Substantia nigra (tissue), 51 donors: ENCODE measurements at places on chromosomes 16 and 17.

DNA sequence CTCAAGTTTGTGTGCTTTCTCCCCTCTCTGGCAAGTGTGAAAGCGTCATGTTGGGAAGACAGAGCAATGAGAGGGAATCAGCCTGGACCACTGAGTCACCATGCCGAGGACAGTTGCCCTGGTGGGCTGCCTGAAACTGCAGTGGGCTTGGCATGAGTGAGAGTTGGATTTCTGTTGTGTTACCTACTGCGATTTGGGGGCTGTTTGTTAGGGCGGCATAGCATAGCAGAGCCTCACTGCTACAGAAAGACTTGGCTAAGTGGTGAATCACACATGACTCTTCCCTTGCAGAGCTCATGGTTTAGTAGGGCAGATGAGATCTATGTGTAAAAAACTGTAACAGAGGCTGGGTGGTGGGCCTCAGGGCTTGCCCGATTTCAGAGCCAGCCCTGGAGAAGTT is 324.6 kb downstream of the C16orf95 start:
- no peak for DNase-seq

DNA sequence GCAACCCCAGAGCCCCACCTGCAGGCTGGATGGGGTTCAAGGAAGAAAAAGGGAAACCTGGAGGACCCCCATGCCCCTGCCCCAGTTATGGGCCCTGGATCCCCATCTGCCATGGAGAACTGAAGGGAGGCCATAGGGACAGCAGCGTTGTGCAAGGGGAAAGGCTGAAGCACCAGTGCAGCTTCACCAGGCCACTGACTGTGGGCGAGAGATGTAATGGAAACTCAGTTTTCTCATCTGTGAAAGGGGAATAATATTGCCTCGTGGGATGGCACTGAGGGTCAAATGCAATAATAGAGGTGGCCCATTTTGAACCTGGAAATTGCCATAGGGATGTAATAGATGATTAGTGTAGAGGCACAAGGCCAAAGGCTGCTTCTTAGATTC is 9.9 kb upstream of the TSPOAP1 start:
- no peak for DNase-seq

DNA sequence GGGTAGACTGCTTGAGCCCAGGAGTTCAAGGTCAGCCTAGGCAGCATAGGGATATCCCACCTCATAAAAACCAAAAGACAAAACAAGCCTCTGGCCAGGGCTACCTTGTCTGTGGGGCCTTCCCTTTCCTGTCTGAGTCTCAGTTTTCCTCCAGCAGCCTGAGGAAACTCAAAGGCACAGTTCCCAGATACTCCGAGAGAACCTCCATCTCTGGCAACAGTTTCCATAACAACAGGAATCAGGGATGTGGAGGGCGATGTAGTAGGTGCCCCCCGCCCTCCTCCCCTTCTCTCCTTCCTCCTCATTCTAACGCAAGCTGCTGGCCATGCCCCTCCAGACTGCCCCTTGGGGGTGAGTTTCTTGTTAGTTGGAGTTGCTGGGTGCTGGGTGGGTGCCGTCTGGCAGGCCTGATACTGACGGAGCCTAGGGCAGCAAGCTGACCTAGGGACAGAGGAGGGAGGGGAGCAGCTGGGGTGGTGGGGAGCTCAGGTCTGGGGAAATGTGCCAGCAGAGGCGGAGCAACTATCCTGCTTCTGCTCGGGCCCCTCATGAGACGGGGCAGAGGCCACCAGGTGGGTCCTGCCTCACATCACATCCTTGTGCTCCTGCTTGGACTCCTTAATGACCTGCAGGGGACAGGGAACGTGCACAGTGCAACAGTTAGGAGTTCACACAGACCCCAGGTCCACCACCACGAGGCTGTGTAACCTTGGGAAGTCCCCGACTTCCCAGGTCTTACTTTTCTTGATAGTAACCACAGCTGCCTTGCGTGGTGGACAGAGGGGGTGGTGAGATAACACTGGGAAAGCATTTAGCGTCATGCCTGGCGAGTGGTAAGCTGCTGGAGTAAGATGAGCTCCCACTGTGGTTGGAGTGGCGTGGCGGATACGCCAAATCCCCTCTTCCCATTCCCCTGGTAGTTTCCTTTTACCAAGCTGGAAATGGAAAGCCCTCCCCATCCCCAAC is 7.8 kb upstream of the EFTUD2 start:
- no peak for DNase-seq

DNA sequence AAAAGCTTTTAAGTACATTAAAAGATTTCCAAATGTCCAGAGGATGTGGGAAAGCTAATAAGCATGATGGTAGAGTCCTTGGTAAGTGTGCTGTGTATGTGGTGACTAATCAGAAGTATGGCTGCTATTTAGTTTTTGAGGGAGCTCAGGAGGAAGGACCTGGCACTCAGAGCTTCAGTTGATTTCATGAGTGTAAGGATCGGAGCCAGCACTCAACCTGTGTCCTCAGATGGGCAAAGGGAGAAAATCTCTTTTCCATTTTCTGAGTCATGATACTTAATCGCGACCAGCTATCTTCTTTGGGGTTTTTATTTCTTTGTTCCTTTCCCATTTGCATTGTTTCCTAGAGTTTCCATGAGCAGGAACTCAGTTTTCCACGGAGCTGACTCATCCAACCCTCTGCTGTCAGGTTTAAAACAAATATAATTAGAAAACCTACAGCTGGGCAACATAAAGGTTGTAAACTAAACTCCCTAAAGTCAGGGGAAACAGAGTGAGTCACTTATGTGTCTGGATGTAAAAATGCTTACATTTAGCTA is 125.4 kb downstream of the MAP2K6 start:
- DNase-seq = no peak

GRCh38 chr17:77565166-77565565 is 393.3 kb upstream of the TNRC6C start:
- no peak for DNase-seq
